Stimulated activated CD4-positive, alpha-beta T cell treated with anti-CD3 and anti-CD28 coated beads, Interleukin-1b, Interleukin-23, amount 100 ng/mL, for 1 hour (primary cell): ENCODE measurements at places on chromosomes 2 and 18.

DNA sequence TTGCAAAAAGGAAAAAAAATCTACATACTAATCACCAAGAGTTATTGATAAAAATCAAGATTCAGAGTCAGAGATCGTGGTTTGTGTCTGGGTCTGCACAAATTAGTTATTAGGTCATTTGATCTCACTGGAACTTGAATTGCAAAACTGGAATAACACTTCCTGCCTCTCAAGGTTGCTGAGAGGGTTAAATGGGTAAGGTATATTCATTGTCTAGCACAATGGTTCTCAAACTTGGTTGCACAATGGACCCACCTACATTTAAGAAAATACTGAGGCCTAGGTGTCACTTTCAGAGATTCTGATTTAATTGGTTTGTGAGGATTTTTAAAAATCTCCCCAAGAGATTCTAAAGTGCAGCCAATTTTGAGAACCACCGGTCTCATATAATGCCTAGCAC is 84.8 kb downstream of the COBLL1 start:
- DNase-seq: no peak

DNA sequence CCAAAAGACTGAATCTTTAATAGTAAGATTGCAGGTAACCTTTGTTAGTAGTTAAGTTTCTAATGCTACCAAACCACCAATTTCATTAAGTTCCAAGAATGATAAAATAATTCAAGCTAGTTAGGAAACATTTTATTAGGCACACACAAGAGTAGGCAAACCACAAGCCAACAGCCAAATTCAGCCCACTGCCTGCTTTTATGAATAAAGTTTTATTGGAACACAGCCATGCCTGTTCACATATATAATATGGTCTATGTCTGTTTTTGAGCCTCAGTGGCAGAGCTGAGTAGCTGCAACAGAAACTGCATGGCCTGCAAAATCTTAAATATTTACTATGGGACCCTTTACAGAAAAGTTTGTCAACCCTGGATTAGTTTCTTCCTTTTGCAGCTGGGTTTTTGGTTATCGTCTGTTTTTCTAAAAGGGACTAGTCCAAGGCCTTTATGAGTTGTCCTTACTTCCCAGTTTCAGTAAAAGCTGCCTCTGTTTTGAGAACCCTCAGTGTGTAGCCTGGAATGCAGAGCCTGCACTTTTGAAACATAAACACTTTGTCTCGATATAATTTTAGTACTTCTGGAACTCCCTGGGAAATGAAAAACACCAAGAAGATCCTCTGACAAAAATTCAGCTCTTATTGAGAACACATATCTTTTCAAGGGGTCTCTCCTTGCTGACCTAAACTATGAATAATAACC is 39.1 kb downstream of the FRZB start:
- DNase-seq: no peak

- no peak for DNase-seq
Observed at GRCh38 chr2:143410082-143410897, 281.1 kb downstream of the ARHGAP15 start.

GRCh38 chr18:25033747-25034471 is 318.1 kb downstream of the ZNF521 start:
- no peak for DNase-seq

DNA sequence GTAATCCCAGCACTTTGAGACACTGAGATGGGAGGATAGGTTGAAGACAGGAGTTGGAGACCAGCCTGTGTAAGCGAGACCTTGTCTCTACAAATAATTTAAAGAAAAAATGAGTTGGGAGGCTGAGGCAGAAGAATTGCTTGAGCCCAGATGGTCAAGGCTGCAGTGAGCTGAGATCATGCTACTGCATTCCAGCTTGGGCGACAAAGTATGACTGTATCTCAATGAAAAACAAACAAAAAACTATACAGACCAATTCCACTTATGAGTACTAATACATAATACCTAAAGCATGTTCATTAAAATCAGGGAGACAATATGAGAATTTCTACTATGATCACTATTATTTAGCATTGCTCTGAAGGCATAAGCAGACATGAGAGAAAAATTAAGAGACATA is 12.6 kb downstream of the RNF149 start:
- DNase-seq: no peak

- DNase-seq: no peak
Observed at GRCh38 chr2:46074501-46074900, 222.7 kb upstream of the EPAS1 start.

GRCh38 chr2:9473985-9474360 is 378 bp upstream of the IAH1 start:
- DNase-seq: peak; percentile 35

DNA sequence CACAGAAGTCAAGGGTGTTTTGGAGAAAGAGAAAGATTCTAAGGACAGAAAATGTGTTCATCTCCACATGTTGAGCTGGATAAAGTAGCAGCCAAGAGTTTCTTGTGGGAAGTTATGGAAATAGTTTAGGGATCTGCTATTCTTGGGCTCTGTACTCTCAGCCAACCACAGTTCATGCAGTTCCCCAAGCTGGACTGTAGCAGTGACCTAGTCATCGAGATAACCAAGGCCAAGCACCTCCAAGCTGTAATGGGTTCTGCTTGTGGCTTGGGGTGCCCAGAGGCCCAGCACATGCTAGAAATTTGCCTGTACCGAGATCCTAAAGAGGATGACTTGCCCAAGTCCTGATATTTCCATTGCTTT is 91.9 kb upstream of the RASGRP3 start:
- DNase-seq: no peak

- no peak for DNase-seq
Observed at GRCh38 chr18:69491576-69491975, 90.9 kb downstream of the DOK6 start.

DNA sequence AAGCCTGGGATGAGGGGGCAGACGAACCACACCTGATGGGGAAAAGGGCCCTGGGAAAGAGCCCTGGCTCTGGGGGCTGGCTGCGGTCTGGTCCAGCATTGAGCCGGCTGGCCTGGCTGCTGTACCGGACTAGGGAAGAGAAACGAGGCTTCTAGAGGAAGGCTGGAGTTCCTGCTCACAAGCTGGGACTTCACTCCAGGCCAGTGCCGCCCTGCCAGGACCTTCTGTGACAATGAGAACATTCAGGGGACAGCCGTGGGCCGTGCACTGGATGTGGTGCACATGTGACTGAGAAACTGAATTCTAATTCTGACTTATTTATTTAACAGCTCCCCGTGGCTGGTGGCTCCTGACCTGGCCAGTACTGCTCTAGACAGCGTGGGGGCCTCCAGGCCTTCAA is 269.3 kb downstream of the HDAC4 start:
- no peak for DNase-seq

GRCh38 chr2:205675861-205676516 is 6.3 kb upstream of the NRP2 start:
- DNase-seq: no peak

- no peak for DNase-seq
Observed at GRCh38 chr2:15894481-15895144, 45.7 kb upstream of the MYCN start.

- DNase-seq: no peak
Observed at GRCh38 chr2:117771969-117772630, 42.4 kb upstream of the DDX18 start.

DNA sequence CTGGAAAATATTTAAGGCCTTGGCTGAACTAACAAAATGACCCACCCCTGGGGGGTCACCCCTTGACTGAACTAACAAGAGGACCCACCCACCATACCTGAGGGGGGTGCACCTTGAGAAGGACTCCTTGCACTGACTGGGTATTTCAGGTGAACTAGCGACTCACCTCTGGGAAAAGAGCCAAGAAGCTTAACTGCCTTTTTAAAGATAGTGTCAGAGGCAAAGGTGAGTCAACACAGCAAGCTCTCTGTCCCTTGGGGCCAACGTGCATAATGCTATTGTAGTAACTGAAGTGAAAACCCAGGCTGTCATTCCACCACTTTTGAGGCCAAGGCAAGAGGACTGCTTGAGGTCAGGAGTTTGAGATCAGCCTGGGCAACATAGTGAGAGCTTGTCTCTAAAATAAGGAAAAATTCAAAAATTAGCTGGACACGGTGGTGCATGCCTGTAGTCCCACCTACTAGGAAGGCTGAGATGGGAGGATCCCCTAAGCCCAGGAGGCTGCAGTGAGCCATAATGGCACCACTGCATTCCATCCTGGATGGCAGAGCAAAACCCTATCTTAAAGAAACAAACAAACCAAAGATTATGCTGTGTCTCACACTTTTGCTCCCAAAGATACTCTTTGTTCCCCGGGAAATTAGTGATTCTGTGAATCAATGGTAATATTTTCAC is 36.4 kb upstream of the ZCCHC2 start:
- DNase-seq: no peak

DNA sequence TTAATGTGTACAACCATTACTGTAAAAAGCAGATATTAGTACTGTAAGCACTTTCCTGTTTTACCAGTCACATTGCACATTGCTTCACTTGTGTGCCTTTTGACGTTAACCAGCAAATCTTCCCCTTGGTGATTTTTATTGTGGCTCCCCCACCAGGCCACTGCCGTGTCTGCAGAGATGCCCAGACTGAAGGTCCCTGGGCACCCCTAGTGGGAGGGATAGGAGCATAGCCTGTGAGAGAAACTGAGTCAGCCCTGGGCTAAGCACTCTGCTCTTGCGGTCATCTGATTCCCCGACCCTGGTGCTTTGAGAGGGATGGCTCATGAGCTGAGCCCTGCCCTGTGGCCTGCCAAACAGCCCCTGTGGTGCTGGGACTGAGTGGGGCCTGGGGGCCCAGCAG is 73.4 kb downstream of the INPP4A start:
- DNase-seq: peak; percentile 8

DNA sequence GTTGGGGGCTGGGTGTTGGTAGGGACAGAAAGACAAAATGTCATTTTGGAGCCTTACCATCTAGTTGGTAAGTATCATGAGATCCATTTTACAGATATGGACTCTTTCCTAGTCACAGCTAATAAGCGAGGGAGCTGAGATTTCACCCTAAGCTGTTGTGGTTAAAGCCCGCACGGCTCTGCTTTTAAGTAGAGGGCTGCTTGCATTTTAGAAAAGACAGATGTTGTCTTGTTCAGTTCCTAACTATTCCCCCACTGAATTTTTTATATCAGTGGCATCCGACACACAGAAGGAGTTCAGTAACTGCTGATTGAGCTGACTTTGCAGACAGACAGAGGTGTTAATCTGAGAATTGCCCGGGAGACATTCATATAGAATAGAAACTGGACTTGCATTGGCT is 3.7 kb downstream of the QPCT start:
- no peak for DNase-seq

- no peak for DNase-seq
Observed at GRCh38 chr2:103367877-103368276, 606.0 kb downstream of the TMEM182 start.

DNA sequence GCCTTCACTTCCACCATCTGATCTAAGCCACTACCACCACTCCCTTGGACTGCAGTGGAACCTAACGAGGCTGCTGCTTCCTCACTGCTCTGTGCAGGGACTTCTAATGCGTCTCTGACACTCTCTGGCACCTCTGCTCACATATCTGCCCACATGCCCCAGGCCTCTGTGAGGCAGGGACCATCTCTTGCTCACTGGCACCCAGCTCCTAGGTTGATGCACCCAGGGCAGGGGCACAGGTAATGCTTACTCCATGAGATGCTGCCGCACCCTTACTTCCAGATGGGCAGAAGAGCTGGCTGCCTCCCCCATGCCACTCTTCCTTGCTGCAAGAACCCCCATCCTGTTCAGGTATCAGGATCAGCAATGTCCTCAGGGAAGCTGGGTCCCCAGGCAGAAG is 294.0 kb upstream of the HS6ST1 start:
- DNase-seq: no peak

- DNase-seq: no peak
Observed at GRCh38 chr18:21444465-21445212, 155.9 kb downstream of the ESCO1 start.

- no peak for DNase-seq
Observed at GRCh38 chr18:3345452-3345851, 83.5 kb downstream of the MYL12B start.

GRCh38 chr2:111669928-111670695 is 213.9 kb downstream of the ANAPC1 start:
- no peak for DNase-seq

DNA sequence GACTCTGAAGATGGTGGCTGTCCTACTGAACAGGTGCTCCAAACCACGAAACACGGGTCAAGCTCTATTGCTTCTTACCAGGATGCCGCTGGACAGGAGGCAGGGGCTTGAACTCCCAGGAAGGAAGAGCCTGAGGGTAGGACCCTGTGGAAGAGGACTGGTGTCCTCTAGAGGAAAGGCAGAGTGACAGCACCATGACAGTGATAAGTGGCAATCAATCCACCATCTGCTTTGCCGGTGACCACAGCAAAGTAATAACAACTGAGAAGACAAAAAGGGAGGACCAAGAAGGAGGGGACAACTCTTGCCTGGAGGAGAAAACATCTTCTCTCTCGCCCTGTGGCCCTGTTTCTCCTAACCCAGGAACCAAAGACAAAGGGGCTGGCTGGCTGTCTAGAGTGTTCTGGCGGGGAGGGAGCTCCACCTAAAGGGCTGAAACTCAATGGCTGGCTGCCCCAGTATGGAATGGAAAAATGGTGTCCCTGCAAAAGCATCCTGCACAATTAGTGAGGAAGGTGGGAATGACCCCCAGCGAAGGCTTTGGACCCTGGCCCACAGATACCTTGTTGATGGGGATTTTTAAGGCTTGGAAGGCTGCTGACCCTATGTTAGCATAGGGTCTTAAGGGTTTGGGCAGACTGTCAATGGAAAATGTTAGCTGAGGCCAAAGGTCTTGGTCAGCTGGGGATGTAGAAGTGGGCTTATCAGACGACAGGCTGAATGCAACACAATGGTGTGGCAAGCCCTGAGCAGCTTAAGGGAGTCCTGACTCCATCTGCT is 35.4 kb downstream of the PROC start:
- no peak for DNase-seq

GRCh38 chr2:221914334-221914880 is 342.3 kb upstream of the EPHA4 start:
- DNase-seq: no peak

- no peak for DNase-seq
Observed at GRCh38 chr2:143792602-143793001, 663.4 kb downstream of the ARHGAP15 start.

DNA sequence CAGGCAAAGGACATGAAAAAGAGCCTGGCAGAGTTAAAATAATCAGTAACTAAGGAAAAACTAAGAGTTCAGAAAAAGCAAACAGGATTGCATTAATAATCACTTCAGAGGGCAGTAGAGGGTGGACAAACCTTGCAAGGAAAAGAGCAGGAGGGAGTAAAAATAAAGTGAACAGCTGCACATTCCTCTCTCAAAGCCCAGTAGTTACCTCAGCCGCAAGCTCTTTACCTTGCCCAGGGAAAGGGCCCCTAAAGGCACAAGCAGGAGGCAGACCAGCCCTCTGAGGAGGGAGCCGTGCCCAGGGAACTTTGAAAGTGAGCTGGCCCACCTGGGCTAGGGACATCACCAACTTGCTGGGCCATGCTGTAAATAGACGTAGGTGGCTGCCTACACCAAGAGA is 196.9 kb downstream of the C1D start:
- DNase-seq: no peak

DNA sequence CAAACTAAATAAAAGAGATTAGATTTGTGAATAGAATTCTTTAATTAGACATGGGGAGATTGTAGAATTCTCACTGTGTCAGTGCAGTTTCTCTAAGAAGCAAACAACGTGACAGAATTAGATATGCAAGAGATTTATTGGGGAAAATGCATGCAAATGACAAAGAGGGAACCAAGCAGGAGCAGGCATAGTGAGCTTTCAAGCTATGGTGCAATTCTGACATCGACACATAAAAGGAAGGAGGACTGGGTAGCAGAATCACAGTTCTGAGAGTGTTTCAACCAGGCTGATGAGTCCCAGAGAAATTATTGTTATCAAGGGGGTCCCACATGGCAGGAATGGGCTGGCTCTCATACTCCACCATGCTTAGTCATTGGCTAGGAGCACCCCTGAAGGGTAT is 338.4 kb downstream of the FIGN start:
- DNase-seq: no peak
